ENCODE measurements at places on chromosomes 4 and X. TPM values are rescaled to one million over a fixed set of nuclear protein-coding genes. Genes with fewer than 3 reads are reported as not detected.
A peak's percentile ranks its signal among the peaks of the same experiment; 100 is the strongest.

Gene PHOX2B
- not detected for total RNA-seq

Gene AFM
- not detected for total RNA-seq

DNA sequence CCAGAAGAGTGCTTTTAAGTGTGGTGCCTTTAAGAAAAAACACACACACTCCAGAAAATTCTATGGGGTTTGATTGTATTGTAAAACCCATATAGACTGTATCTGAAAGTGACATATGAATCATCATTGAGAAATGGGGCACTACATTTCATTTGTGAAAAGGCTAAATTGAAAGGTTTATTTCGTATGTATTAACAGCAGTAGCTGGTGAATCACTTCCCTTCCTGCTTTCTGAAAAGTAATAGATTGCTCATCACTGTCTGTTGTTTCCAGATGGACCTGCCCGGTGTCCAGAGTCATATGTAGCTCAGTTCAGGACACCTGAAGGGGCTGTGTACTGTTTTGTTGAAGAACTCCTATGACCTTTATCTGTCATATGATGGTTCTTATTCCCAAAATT lies 28.1 kb upstream of the HPRT1 start:
- peak; percentile 66 for DNase-seq

Gene CT45A10
- not detected for total RNA-seq

Gene MAGEC2
- not detected for total RNA-seq

Gene STAP1
- total RNA-seq: not detected

Gene SMR3B
- total RNA-seq: not detected

All from IMR-90 (cell line).